ENCODE measurements at places on chromosomes 1 and 21.

GRCh38 chr1:17272646-17273045 lies 23.7 kb downstream of the PADI3 start:
- no peak for DNase-seq

- DNase-seq = no peak
Measured at GRCh38 chr1:224267925-224268324, 62.0 kb downstream of the NVL start.

DNA sequence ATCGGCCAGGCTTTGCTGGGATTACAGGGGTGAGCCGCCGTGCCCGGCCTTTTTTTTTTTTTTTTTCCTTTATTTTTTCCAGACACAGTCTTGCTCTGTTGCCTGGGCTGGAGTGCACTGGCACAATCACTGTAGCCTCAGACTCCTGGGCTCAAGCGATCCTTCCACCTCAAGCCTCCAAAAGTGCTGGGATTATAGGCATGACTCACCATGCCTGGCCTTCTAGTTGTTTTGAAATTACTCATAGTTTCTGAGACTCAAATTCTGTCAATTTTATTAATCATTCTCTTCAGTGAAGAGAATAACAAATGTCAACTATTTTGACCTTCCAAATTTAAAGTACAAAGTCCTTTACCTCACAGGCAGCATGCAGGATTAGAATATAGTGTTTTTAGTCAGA lies 374.5 kb downstream of the PLA2G4A start:
- DNase-seq = no peak

DNA sequence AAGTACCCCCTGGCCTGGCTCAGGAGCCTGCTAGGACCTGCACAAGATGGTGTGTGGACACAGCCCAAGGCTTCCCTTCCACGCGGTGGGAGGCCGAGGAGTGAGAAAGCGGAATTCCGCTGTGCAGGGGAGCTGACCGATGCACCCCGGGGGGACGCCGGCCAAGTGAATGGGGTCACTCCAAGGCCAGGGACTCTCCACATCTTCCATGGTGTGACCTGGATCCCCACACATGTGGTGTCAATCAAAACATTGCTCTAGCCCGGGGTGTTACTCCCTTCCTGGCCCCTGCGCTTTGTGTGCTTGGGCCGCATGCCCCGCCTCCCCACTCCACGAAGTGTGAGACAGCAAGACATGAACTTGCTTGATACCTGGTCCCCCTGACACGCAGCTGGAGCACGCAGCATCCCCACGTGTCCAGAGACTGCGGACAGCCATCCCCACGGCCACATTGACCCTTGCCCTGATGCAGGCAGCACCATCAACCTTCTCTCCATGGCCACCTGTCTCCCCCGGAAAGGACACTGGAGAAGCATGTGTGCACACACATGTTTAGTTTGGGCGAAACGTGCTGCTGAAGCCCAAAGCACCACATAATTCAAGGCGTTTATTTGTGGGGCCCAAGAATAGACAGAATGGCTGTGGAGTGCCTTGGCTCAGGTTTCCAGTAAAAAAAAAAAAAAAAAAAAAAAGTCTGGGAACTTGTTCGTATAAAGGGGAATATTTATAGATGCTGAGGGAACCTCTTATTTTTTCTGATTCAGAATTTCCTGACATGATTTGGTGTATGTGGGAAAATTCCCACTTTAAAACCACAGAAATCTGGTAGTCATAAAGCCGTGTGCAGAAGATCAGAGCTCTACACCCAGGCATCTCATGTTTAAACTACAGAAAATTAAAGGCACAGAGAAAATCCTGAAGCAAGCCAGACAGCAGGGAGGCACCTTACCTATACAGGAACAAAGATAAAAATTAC lies 171.7 kb downstream of the HUNK start:
- no peak for DNase-seq

DNA sequence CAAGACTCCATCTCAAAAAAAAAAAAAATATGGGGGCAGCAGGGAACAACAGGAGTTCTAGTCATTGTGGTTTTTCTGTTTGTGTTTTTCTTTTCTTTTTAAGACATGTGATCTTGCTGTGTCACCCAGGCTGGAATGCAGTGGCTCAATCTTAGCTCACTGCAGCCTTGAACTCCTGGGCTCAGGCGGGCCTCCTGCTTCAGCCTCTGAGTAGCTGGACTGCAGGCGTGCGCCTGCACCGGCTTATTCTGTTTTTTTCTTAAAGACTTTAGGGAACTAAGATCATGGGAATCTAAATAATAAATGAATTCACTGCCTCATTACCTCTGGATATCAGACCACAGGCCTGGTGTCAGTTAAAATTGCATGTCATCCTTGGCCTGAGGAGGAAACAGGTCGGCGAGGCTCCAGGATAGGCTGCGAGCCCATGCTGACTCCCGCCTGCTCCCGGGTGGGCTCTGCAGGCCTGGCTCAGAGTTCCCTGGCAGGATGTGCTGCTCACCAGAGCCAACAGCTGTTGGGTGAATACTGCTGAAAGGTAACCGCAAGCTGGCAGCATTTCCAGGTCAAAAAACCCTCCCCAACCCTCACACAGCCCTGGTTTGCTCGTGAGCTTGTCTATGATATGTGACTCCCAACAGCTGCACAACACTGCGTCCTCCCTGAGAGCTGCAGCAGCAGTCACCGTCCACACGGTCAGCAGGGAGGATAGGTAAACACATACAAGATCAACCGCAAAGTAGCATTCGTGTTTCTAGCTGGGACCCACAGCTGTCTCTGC lies 58.1 kb downstream of the SCCPDH start:
- DNase-seq = no peak

DNA sequence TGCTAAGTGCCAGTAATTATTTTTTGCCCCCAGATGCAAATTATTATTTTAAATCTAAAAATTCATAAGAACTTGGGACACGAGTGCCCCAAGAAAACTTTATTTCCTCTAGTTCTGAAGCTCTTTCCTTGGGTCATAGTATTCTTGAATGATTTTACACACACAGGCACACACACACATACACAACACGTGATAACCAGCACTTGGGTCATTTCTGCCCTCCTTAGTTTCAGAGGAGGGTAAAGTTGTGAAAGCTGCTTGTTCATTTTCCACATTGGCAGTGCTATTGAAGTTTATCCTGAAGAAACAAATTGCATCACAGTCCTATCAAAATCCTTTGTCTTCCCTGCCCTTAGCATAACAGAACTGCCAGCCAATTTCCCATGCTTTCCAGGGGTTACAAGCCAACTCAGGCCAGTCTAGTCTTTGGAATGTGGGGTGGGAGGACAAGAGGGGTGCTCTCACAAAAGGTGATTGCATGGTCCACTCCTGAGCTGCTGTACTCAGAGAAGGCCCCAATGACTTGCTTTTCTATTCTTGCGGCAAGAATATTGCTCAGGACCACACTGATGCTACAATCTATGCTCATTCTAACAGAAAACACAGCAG lies 98.5 kb upstream of the POGK start:
- DNase-seq = no peak

DNA sequence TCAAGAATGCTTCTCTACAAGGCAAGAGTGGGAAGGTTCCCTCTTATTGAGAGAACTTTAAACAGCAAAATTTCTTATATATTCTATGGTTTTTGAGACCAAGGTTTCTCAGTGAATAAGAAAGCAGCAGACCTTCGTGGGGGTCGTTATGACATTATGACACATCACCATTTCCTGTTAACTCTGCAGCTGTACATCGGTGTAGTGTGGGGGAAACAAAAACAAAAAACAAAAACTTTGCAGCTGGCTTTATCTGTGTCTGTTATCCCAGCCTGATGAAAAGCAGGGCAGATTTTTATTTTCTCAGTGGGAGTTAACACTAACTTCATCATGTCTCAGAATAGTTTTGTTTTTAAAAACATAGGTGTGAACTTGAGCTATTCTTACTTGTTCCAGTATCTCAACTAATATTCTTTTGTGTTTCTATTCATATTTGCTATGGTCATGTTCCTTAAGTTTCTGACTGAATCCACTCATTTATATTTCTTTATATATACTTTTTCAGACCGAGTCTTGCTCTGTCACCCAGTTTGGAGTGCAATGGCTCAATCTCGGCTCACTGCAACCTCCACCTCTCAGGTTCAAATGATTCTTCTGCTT lies 2.1 kb downstream of the SDE2 start:
- no peak for DNase-seq

DNA sequence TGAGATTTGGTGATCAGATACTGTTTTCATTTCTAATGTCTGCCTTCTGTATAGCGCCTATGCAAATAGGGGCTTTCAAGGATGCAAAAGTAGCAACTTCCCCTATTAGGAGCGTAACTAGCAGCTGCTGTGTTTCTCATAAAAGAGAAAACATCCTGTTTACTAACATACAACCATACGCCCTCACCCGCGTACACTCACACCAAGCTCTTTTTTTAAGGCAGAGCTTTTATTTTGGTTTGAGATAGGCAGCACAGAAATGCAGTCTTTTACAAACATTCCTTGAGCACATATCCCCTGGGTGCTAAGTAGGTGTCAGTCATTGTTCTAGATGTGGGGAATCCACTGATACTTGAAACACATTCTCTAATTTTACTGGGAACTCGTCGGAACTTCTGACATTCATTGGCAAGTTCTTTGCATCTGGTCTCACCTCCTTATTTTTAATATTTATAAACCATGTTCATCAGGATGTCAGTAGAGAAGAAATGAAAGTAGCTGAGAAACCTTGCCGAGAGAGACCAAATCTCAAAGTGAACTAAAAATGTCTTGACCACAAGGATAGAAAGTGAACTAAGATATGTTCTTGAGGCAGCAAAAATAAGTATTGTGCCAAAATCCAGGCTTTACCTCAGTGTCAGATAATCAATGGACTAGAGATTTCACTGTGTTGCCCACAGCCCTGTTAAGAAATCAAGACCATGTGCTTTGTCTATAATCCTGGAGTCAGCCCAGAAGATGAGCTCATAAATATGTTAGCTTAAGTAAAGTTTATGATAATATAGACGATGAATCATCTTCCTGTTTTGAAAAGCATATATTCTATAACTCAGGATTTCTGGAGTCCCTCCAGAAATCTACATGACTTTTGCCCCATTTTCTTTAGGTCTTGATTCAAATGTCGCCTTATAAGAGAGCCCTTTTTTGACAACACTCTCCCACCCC lies 350.9 kb downstream of the ST6GALNAC3 start:
- DNase-seq = no peak

- DNase-seq = no peak
Measured at GRCh38 chr1:33250724-33251123, 5.6 kb upstream of the ZNF362 start.

DNA sequence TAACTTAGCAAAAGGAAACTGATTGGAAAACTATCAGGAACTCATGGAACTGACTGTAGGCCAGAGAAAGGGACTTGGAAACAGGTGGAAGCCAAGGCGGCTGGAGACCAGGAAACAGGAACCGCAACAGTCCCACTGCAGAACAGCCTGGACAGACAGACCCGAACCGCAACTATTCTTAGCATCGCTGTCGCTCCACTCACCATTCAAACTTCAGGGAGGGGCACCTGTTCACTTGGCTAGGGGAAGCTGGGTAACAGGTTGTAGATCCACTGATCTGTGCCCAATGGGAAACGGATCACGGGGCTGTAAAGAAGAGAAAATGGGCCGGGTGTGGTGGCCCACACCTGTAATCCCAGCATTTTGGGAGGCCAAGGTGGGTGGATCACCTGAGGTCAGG lies 61.9 kb downstream of the CLSTN1 start:
- DNase-seq = no peak

GRCh38 chr1:19483691-19484090 lies 1.6 kb downstream of the CAPZB start:
- DNase-seq = no peak

DNA sequence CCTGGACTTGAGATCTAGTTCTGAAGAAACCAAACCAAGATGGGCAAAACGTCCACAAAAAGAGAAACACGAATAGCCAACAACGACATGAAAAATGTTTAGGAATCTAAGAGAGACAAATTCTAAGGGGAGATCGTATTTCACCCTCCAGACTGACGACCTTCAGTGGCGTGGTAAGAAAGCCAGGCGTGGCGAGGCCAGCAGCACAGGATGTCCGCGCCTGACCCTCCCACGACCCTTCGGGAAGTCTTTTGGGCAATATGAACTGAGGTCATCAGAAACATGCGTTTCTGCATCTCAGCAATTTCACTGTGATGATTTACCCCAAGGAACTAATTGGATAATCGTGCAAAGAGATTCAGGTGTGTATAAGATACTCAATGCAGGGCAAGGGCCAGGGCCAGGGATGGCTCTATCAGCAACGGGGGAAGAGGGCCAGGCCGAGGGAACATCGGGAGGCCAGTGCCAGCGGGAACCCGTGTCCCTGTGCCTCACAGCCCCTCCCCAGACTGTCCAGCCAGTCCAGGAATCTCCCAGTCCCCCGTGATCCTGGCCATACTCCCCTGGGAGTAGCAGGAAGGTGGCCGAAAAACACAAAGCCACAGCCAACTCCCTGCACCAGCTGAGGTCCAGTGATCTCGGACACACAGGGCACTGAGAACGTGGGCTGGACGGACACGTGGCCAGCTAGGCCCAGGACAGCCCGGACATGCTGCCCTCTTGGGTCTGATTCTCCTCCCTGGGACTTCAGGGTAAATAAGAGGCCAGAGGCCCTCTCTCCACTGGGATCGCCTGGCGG lies 53.6 kb upstream of the ADARB1 start:
- DNase-seq = no peak

- no peak for DNase-seq
Measured at GRCh38 chr1:43651188-43651587, 1.2 kb downstream of the KDM4A start.

GRCh38 chr1:51372561-51372960 lies 42.2 kb upstream of the TTC39A start:
- DNase-seq = no peak

DNA sequence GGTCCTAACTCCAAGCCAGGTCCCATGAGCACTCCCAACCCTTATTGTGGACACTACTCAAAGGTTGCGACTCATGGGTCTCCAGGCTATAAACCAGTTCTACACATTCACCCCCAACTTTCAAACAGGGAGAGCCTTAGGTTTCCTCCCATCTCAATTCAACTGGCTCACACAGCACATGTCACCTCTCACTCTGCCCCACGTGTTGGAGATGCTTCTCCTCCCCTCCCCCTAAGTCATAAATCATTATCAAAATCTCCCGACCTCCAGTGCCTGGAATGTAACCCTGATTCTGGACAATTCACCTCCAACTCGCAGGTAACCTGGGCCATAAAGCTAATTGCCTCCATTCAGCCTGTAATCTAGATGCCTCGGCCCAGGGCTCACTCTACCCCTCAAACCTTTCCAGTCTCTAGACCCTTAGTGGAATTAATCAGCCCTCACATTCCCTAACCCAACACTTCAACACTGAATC lies 595 bp downstream of the AK2 start:
- DNase-seq = no peak

GRCh38 chr1:115215703-115216521 lies 122.1 kb downstream of the NGF start:
- DNase-seq = no peak

GRCh38 chr1:232868793-232869491 lies 63.7 kb downstream of the MAP10 start:
- DNase-seq = no peak

- no peak for DNase-seq
Measured at GRCh38 chr1:196856053-196856452, 31.8 kb upstream of the CFHR4 start.

DNA sequence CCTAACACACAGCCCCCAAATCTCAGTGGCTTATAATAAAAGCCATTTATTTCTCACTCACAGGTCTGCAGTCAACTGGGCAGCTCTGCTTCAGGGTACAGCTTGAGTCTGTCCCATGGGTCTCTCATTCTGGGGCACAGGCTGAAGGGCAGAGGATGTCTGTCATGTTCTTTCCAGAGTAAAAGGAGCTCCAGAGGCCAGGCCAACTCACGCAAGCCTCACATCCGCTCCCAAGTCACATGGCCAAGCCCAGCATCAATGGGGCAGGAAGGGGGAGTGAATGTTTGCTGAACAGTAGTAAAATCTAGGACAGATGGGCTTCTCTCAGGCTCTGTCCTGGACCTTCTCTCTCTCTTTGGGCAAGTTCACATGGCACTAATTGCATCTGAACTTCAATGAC lies 7.1 kb upstream of the SSBP3 start:
- DNase-seq = no peak
